SJSA1 (cell line): ENCODE measurements at places on chromosomes 1 and 21. TPM values are rescaled to one million over a fixed set of nuclear protein-coding genes. Genes with fewer than 3 reads are reported as not detected.
A peak's percentile ranks its signal among the peaks of the same experiment; 100 is the strongest.

Gene PPM1J
- total RNA-seq = not detected in 2 replicates

Gene SEC16B
- total RNA-seq = 0.13 and 0.82 TPM in 2 replicates

Gene SELP
- not detected in 2 replicates for total RNA-seq

Gene CD1B
- total RNA-seq = not detected in 2 replicates

Gene PPFIA4
- total RNA-seq = not detected in 2 replicates

Gene WLS
- 18.6 and 26.7 TPM in 2 replicates for total RNA-seq

Gene TMEM240
- 0.31 and 0.47 TPM in 2 replicates for total RNA-seq

Gene ILDR2
- 39.4 and 43.5 TPM in 2 replicates for total RNA-seq

Gene PRAMEF8
- total RNA-seq = not detected in 2 replicates

Gene RNF186
- not detected in 2 replicates for total RNA-seq

Gene RHOU
- total RNA-seq = 13.6 and 17.7 TPM in 2 replicates

Gene TSPEAR
- not detected in 2 replicates for total RNA-seq

Gene CYP4B1
- not detected in 2 replicates for total RNA-seq

Gene KRTAP10-7
- total RNA-seq = not detected in 2 replicates

Gene NTNG1
- not detected in 2 replicates for total RNA-seq

Gene SERTAD4
- 4.8 and 6.6 TPM in 2 replicates for total RNA-seq

- H3K4me3 ChIP-seq = no peak overlapping the region
- H3K4me1 ChIP-seq = peaks cover 19% of the 10 kb centered on the region
Measured at GRCh38 chr1:66693856-66694255, 58.4 kb upstream of the DYNLT5 start.

- peaks cover 10% of the 10 kb centered on the region for H3K4me1 ChIP-seq
- no peak overlapping the region for H3K27ac ChIP-seq
- no peak for DNase-seq
Measured at GRCh38 chr1:200292699-200293098, 117.1 kb downstream of the ZNF281 start.

- no peaks in the 10 kb centered on the region for H3K36me3 ChIP-seq
- DNase-seq = no peak
- H3K27me3 ChIP-seq = no peaks in the 10 kb centered on the region
- no peak overlapping the region for H3K27ac ChIP-seq
- H3K4me1 ChIP-seq = no peaks in the 10 kb centered on the region
- H3K4me3 ChIP-seq = no peak overlapping the region
Measured at GRCh38 chr1:59089922-59090457, 206.9 kb upstream of the FGGY start.

DNA sequence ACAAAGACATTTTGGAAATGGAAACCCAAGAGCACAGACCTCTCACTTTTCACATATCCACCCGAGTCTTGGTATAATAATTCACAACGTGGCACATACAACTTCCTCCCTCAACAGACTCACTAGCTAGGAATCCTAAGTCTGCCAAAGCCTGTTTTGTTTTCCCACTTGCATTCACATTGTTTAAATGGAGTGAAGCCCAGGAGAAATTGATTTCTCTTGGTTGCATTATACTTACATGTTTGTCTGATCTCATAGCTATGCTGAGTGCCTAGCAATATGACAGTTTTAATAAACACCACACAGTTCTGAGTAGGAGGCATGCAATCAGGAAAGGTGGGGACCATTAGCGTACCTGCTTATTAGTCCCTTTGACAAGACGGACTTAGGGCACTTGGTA is 348.6 kb upstream of the ADGRL4 start:
- H3K36me3 ChIP-seq = no peaks in the 10 kb centered on the region
- no peak overlapping the region for H3K27ac ChIP-seq
- no peaks in the 10 kb centered on the region for H3K27me3 ChIP-seq
- no peak for DNase-seq

DNA sequence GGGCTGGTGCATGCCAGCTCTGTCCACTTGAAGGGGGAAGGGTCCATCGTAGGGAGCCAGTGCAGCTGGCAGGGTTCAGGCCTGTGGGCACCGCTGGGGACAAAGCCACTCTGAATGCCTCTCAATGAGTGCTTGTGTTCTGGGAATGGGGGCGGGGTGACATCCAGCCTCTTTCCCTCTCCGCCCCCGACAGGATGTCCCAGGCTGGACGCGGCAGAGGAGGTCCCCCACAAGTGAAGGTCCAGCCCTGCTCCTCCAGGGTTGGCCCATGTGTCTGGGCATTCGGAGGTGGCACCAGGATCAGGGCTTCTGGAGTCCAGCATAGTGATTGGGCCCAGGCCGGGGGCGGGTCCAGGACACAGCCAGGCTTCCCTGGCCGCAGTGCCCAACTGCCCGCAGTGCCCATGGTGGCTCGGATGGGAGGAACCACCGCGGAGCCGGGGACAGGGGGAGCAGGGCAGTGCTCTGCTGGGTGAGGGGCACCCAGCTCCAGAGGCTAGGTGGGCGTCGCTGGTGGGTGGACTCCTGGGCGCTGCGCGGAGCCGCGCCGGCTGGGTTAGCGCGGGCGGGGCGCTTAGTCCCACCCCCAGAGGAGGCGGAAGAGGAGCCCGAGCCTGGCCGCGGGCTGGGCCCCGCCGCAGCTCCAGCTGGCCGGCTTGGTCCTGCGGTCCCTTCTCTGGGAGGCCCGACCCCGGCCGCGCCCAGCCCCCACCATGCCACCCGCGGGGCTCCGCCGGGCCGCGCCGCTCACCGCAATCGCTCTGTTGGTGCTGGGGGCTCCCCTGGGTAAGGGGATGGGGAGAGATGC is at the start of gene SHISA4:
TSS of gene SHISA4 (plus strand) at position 617 of the 808 bp plus-strand sequence. CDS start at position 714, 97 bp downstream.
- peaks cover 7% of the 10 kb centered on the region for H3K36me3 ChIP-seq
- H3K4me3 ChIP-seq = peak within 1 kb of the TSS; percentile 62
- DNase-seq = peak; percentile 85
- peaks cover 45% of the 10 kb centered on the region for H3K4me1 ChIP-seq
- H3K27ac ChIP-seq = peak within 1 kb of the TSS; percentile 23; the same call in 1 of the 2 replicates

DNA sequence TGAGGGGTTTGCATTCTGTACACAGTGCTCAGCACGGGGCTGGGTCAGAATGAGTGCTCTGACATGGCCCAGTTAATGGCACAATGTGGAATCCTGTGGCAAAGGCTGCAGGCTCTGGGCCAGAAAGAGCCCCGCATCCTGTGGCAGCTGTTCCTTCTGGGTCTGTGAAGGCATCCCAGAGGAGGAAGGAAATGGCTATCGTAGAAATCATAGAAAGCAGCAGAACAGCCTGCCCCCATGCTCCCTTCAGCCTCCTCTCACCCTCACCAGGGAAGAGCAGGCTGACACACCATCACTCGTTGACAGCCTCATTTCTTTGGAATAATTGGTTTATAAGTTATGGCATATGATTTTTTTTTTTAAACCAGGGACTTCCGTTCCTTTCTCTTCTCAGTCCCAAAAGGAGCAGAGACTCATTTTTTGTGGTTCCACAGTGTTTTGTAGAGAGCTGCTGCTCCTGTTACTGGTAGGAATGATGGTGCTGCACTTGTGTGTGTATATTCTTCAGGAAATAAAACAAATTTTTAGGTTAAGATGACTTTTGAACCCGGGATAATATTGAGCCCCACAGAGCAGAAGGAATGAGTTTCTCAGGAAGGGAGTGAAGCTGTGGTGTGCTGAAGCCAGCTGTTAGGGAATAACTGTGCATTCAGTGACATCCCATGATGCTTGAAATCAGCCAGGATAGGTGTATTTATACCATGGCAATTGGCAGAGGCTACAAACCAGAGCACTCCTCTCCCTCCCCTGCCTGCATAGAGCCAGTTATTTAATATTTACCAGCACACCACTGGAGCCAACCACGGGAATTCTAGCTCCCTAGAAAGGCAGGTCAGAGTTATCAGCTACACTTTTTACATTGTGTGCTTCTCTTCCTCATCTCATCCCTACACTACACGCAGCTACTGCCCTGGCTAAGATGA is 32.0 kb downstream of the PLXNA2 start:
- H3K4me1 ChIP-seq = peaks cover 64% of the 10 kb centered on the region
- peaks cover 85% of the 10 kb centered on the region for H3K36me3 ChIP-seq
- DNase-seq = no peak
- no peak overlapping the region for H3K27ac ChIP-seq

DNA sequence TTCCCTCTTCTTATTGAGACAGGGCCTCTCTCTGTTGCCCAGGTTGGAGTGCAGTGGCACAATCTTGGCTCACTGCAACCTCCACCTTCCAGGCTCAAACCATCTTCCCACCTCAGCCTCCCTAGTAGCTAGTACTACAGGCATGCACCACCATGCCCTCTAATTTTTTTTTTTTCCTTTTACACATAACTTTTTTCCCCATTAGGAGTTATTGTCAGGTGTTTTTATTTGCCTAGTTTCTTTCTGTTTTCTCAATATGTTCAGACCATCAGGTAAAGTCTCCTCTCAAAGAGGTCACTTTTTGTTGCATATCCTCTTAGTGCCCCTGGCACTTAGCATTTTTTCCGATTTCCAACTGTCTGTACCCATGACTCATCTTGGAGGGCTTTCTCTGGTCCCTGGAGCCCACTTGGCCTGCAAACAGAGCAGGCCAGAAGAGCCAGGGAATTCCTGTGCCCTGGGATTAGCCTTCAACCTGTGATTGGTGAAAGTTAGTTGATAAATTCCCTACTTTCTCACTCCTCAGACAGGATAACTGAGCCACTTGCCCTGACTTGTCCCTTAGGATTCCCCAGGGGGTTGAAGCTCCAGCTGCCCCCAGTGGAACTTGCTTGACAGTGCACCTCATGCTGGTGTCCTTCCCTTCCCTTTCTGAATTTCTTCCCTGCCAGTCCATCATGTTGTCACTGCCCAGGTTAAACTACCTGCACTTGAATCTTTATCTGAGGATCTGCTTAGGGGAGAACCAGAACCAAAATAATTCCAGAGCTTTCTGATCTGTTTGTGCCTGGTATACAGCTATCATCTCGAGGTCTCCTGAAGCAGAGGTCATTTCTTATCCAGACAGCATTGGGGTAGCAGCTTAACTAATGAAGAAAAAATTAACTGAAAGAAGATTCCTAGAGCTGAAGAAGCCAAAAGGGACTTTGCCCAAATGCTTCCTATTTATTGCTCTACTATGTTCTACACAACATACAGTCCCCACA is 2.4 kb downstream of the NTPCR start:
- H3K27ac ChIP-seq = no peak overlapping the region
- peaks cover 33% of the 10 kb centered on the region for H3K4me1 ChIP-seq
- peak; percentile 55 for DNase-seq
- H3K36me3 ChIP-seq = peaks cover 3% of the 10 kb centered on the region; the same call in 1 of the 2 replicates
- no peaks in the 10 kb centered on the region for H3K27me3 ChIP-seq
- no peak overlapping the region for H3K4me3 ChIP-seq

DNA sequence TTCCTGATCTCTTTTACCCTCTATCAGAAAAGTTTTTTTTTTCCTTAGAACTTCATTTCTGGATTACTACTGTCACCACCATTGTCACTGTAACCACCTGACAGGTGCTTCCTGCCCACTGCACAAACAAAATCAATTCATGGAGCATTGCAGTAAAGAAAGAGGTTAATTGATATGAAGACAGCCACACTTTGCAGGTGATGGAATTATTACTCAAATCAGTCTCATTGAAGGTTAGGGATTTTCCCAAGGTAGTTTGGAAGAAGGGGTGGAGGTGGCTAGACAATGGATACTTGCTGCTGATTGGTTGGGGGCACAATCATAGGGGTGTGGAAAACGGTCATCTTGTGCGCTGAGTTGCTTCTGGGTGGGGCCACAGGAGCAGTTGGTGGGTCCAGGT is 230.8 kb upstream of the CACYBP start:
- H3K36me3 ChIP-seq = no peaks in the 10 kb centered on the region
- no peak overlapping the region for H3K27ac ChIP-seq
- no peaks in the 10 kb centered on the region for H3K4me1 ChIP-seq

- no peaks in the 10 kb centered on the region for H3K36me3 ChIP-seq
- no peak for DNase-seq
- H3K27ac ChIP-seq = no peak overlapping the region
Measured at GRCh38 chr1:163813251-163813650, 491.5 kb downstream of the NUF2 start.

- no peak for DNase-seq
- H3K36me3 ChIP-seq = peaks cover 16% of the 10 kb centered on the region
- H3K4me1 ChIP-seq = peaks cover 20% of the 10 kb centered on the region
- no peak overlapping the region for H3K27ac ChIP-seq
Measured at GRCh38 chr1:156765666-156766065, 1.7 kb upstream of the PRCC start.

DNA sequence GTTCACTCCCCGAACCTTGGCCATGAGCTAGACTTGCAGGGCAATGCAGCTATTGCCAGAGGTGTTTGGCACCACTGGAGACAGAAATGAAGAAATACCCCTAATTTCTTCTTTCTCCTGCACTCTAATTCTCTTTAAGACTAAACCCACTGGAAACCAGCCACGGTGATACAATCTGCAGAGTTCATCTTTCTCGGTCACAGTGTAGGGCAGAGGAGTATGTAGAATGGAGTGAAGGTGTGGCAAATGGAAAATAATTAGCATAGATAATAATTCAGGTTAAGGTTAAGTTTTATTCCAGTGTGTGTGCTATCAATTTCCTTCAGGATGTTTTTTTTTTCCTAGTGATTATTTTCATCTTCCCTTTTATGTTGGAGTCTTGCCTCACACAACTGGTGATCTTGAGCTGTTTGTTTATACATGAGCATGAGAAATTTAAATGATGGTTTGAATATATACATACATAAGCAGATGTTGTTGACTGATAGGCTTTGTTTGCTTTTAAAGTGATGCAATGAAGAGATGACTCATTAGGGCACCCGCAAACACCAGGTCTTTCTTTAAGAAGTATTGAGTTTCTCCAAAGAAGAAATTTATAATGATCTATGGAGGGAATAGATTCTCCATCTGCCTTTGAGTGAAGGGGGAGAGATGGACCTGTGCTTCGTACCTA is 81.9 kb downstream of the SPATA17 start:
- 0 out of 2 replicates have a peak, but pooled peaks cover under 1% of the 10 kb centered on the region for H3K27me3 ChIP-seq
- no peak for DNase-seq
- H3K4me1 ChIP-seq = no peaks in the 10 kb centered on the region
- no peak overlapping the region for H3K27ac ChIP-seq
- no peaks in the 10 kb centered on the region for H3K36me3 ChIP-seq
- no peak overlapping the region for H3K4me3 ChIP-seq

- no peak for DNase-seq
- no peak overlapping the region for H3K4me3 ChIP-seq
- peaks cover 24% of the 10 kb centered on the region for H3K4me1 ChIP-seq
- no peaks in the 10 kb centered on the region; the same call in 1 of the 2 replicates for H3K36me3 ChIP-seq
- H3K27me3 ChIP-seq = no peaks in the 10 kb centered on the region
Measured at GRCh38 chr1:94873520-94874351, 53.2 kb downstream of the CNN3 start.

DNA sequence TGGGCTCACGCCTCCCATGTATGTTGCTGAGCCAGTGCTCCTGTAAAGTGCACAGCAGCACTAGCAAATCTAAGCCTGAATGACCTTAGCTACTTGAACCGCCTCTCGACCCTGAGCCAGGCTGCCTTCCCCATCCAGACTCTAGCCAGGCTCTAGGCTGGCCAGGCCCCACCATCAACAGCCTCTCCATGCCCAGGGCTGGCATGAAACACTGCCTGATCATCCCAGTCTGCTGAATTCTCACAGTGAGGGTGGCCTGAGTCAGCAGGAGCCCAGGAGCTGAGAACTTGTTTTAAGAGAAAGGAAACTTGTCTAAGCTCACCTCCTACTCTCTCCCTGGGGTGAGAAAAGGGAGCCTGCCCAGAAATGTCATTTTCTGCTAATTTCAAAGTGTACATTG is 733.3 kb downstream of the PTPRU start:
- no peak overlapping the region for H3K4me3 ChIP-seq
- no peak overlapping the region for H3K27ac ChIP-seq
- no peaks in the 10 kb centered on the region for H3K27me3 ChIP-seq
- H3K36me3 ChIP-seq = no peaks in the 10 kb centered on the region
